ENCODE measurements at places on chromosomes 11 and 22.

- no peak for DNase-seq
Observed at GRCh38 chr11:17745023-17745772, 10.6 kb downstream of the KCNC1 start.

DNA sequence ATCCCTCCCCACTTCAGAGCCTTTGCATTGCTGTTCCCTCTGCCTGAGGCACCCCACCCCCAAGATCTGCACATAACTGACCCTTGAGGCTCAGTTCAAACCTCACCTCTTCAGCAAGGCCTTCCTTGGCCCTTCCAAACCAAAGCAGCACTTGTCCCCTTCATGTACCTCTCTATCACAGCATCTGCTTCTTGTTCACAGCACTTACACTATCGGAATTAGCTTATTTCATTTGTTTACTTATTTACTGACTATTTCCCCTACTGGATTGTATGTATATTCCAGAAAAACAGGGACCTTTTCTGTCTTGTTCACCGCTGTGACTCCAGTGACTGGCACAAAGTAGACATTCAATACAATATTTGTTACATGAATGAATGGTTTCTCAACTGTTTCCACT is 38.0 kb downstream of the HORMAD2 start:
- DNase-seq = no peak

GRCh38 chr11:64008914-64009633 is 22.8 kb downstream of the OTUB1 start:
- DNase-seq = no peak

GRCh38 chr11:9834291-9834690 is 170.4 kb downstream of the SWAP70 start:
- no peak for DNase-seq

DNA sequence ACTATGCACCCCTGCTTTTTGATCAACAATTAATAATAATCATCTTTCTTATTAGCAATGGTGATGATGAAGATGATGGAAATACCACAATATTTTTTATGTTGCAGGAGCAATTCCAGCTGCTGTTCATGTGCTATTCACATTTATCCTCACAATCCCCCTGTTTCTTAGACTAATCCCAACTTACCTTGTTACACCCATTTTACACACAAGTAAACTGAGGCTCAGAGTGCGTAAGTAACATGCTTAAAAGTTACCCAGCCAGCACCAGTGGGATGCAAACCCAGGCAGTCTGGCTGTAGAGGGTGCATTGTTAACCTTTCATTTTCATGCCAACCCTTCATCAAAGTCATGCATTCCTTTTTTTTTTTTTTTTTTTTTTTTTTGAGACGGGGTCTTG is 1.6 kb upstream of the CRYBA4 start:
- DNase-seq = no peak

- DNase-seq = no peak
Observed at GRCh38 chr11:73322382-73323306, 14.6 kb downstream of the ARHGEF17 start.

DNA sequence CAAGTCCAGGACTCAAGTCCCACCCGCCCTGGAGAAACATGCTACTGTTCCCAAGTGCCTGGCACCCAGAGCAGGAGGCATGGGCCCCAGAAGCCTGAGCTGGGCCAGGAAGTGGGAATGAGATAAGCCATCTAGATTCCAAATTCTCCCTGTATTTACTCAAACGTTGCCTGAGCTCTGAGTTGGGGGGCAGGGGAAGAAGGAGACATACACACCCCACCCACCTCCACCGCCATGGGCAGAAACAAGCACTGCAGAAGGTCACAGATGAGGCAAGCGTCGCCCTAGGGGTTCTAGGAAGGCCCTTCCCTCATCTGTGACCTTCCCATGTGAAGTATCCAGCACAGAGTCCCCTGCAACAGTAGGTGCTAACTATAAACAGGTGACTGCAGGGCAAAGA is 54.0 kb downstream of the PLEKHA7 start:
- no peak for DNase-seq

- no peak for DNase-seq
Observed at GRCh38 chr22:49582678-49583077, 245.0 kb downstream of the BRD1 start.

- no peak for DNase-seq
Observed at GRCh38 chr22:35299217-35299672, 449 bp upstream of the TOM1 start.

GRCh38 chr11:114848027-114848426 is 169.7 kb downstream of the NXPE2 start:
- DNase-seq = no peak

DNA sequence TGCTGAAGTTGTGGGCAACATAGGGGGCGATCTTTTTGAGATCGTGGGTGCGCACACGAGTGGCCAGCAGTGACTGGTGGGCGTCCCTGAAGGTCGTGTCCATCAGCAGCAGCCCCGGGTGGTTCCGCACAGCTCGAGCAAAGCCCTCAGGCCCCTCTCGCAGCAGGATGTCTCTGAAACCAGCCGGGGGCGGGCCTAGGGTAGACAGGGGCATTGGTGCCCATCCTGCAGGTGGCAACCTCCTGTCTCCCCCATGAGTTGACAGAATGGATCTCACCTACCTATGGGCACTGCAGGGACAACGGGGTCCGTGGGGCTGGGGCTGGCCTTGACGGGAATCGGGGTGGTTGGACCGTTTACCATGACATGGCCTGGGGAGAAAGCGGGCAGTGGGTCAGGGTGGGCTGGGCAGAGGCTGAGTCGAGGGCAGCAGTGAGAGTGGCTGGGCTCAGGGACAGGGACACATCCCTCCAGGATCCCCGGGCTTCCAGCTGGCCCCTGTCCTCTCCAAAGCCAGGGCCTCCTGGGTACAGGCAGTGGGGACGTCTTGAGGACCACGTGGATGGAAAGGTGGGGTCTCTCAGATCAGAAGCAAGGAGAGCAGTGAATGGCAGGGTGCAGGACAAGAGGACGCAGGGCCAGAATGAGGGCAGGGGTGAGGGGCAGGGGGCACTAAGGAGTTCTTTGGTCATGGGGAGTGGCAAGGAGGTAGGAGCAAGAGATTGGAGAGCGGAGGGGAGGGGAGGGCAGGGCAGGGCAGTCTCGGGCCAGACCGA is 4.2 kb upstream of the LRFN4 start:
- no peak for DNase-seq

GRCh38 chr22:50145721-50146438 is 24.7 kb upstream of the PANX2 start:
- no peak for DNase-seq

DNA sequence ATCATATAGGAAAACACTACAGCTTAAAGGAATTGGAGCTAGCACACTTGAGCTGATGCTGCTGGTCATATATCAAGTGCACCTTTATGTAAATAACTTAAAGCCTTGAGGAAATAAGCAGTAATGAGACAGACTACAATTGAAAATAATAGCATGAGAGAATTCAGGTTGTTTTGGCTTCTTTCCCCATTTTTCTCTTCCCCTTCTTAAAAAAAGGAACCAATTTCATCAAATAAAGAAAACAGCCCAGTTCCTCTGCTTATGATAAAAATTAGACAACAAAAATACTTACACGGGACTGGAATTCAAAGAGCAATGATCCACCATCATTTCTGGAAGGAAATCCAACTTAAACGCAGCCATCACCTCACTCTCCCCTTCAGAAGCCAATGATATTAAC is 50.2 kb upstream of the RAPSN start:
- DNase-seq = no peak

GRCh38 chr22:22030493-22031182 is 48.1 kb upstream of the TOP3B start:
- no peak for DNase-seq

GRCh38 chr11:71962428-71963038 is 33.7 kb downstream of the RNF121 start:
- DNase-seq = no peak

DNA sequence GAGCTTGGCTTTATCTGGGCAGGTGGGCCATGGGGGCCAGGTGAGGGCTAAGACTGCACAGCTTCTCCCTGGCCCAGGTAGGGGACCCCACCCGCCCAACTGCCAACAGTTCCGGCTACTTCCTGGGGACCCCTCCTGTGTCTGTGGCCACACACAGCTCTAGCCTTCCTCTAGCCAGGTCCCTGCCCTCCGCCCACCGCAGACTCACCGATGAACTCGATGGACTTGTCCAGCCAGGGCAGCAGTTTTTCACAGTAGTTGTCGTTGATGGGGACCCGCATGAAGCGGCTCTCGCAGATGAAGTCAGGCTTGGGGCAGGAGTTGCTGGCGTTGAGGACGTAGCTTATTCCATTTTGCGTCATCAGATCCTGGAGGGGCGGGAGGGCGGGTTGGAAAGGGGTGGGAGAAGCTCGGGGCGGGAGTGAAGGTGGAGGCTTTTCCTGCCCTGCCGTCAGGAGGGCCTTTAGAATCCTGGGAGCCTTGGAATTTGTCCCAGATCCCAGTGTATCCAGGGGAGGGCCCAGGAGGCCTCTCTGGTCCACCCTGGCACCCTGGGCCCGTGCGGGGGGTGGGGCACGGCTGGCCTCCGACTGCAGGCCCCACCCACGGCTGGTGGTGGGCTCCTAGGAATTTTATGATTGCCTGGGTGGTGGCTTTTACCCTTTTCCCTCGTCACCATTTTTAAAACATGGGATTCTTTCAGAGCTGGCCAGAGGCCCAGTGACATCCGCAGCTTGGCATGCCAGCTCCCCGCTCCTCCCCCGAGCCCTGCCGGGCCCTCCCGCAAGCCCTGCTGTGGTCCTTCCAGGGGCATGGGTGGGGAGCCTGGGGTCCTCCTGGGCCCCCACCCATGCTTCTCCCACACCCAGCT is 13.9 kb downstream of the DUSP8 start:
- DNase-seq = no peak

DNA sequence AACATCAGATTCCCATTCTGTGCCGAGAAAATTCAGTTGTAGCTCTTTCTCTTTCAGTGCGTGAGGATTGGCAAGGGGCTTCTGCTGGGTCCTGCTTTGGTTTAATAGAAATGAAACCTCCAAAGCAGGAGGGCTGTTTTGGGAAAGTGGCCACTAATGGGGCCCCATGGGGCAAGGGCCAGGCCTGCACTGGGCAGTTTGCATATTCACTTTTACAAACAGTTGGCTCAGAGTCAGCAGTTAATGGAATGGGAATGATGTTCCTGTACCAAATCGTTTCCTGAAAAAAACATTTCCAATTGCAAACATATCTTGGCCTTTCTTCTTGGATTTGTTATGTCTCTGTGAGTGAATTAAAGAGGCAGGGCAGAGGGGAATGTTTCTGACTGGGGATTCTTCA is 92.1 kb downstream of the PARVA start:
- no peak for DNase-seq

GRCh38 chr11:130323452-130324450 is 9.0 kb upstream of the ZBTB44 start:
- DNase-seq = no peak

GRCh38 chr22:26418620-26419019 is 10.4 kb upstream of the ASPHD2 start:
- DNase-seq = no peak

DNA sequence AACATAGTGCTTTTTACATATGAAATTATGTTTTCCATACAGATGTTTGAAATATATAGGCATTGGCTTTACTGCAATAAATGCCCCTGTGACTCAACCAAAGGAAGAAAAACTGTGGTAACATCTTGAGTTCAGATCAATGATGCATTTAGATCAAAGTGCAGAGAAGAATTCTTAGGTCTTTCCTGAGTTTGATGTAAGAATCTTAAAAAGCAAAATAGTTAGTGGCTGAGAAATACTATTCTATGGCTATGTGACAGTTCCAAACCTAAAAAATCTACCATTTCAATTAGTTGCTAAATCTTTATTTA is 93.7 kb downstream of the SOX6 start:
- DNase-seq = no peak

- no peak for DNase-seq
Observed at GRCh38 chr11:114077482-114078305, 18.2 kb downstream of the ZBTB16 start.

DNA sequence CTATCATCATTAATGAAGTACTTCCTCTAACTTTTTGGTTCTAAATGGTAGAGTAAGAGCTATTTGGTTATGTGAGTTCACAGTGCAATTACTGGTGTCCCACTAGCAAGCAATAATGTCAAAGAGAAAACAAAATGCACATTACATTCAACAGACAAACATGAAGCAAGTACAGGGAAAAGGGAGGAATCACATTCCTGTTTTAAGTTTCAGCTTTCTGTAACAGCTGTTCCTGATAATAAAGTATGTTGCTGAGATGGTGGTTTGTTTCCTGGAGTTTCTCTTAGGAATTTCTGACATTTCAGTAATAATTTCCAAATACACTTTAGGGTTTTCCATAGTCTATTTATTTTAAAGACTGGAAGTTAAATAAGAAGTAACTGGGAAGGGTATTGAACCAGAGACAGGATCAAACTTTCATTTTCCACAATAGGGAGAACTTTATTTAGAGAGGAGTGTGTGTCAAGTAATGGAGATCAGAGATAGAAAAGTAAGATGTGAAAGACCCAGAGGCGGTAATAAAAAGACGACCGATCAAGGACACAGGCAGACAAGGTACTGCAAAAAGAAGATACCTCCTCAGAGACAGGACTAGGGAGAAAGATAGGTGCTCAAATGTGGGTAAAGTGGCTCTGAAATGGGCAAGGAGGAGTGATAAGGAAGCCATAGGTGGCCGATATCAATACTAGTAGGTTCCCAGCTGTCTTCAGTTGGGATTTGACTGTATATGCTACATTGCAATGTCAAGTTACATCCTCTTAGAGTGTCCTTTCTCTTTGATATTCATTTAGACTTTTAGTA is 20.8 kb upstream of the CLNS1A start:
- DNase-seq = no peak

GRCh38 chr11:32963721-32964120 is 52.0 kb upstream of the DEPDC7 start:
- no peak for DNase-seq

GRCh38 chr11:36724742-36725385 is 126.8 kb upstream of the RAG2 start:
- no peak for DNase-seq

- DNase-seq = no peak
Observed at GRCh38 chr11:14435717-14436512, 63.7 kb downstream of the COPB1 start.

- no peak for DNase-seq
Observed at GRCh38 chr22:27467711-27468110, 333.8 kb downstream of the MN1 start.

- no peak for DNase-seq
Observed at GRCh38 chr22:47000888-47001287, 238.4 kb downstream of the TBC1D22A start.

GRCh38 chr11:16889905-16890304 is 124.3 kb downstream of the PLEKHA7 start:
- DNase-seq = no peak

DNA sequence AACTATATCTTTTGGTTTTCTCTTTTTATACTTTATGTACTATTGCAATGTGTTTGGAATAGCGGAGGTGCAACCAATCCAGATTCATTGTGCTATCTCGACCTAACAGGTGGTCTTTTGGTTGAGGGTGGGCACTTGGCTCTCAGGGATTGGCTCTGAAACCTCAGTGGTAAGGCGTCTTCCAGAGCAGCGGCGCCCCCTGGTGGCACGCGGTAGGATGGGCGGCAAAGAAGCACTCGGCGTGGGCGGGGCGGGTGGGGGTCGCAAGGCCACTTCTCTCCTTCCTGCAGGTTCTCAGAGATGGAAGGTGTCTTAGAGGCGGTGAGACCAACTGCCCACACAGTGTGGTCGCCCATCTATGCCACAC is 19.2 kb upstream of the PLET1 start:
- DNase-seq = peak; percentile 68

GRCh38 chr11:111352231-111352746 is 26.8 kb downstream of the POU2AF1 start:
- no peak for DNase-seq
